ENCODE measurements at places on chromosomes 4 and X.

DNA sequence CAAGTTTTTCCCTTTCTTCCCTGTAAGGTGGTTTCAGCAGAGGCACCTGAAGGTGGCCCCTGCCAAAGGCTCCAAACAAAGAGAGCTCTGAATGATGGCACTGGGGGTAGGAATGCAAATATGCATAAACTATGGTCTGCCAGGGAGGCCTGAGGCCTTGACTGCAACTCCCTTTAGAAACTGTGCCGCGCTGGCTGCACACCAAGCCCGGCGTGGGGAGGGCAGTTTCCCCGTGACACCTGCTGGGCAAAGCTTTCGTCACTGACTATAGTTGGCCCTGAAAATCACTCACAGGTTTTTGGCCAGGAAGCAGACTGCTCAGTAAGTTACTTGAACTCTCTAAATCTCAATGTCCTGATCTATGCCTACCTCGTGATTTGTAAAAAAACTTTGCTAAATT is 97.8 kb upstream of the ATOH1 start:
- DNase-seq = no peak

- DNase-seq = no peak
Observed at GRCh38 chr4:106503116-106504050, 134.8 kb upstream of the GIMD1 start.

DNA sequence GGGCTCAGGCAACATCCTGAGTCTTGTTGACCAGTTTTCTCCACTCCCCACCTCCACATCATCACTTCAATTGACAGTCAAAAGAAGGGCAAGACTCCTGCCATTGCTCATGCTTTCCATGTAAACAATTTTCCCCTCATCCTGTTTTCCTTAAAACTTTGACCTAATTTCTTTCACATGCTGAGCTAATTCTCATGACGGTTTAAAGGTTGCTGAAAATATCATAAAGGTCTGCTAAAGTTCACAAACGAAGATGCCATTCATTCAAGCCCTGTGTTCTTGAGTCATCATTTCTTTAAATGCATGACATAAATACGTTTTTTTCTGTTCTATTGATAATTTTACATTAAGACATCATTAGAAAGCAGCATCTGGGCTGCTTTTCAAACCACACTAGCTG is 353.9 kb downstream of the NKX6-1 start:
- no peak for DNase-seq

- DNase-seq = no peak
Observed at GRCh38 chr4:61212788-61213187, 12.7 kb downstream of the ADGRL3 start.

- no peak for DNase-seq
Observed at GRCh38 chr4:184444953-184445309, 29.4 kb downstream of the IRF2 start.

DNA sequence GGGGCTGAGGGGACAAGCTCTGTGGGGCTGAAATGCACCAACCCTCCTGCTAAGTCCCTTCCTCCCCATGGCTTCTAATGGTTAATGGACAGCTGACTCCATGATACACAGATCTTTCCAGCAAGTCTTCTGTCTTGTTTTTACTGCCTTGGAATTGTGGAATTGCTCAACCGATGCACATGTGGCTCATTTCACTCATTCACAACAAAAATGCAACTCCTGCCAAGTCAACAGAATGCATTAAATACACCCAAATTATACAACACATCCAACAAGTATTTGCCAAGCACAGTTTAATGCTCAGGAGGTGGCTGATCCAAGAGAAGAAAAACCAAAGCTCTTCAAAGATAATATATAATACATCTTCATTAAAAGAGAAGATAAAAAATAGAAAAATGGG is 61.9 kb upstream of the PAGE4 start:
- no peak for DNase-seq

GRCh38 chr4:168811207-168811606 is 198.8 kb downstream of the CBR4 start:
- DNase-seq = no peak
